ENCODE measurements at places on chromosomes 2 and 18.

DNA sequence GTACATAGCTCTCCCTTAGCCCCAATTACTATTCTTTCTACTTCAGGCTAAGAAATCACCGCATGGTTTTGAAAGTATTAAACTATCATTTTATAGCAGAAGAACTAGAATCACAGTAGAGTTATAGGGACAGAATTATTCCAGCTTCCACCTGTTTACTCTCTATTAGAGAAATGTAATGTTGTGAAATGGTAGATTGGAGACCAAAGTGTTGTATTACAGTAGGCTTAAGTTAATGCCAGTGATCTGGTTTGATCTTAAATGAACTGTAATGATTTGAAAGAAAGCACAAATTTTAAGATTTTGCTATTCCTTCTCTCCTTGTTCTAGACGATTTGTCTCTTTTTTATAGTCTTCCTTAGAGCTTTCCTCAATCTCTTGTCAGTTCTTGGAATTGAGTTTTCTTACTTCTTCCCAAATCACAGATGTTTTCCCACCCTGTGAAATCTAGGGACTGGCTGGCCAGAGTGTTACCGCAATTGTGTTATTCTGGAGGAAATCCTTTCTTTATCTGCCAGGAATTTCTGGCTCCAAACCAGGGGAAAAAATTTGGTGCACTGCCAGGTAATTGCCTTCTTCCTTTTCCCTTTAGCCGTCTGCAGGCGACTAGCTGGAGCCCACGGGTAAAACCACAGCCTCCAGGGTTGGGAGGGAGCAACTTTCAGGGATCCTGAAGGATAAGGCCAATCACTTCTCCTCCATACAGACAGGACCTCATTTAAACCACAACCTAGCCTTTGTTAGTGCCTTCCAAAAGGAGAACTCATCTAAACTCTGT lies 51.7 kb downstream of the NOP58 start:
- peak; percentile 4 for DNase-seq

GRCh38 chr2:149160701-149161217 lies 122.3 kb downstream of the LYPD6B start:
- DNase-seq = peak; percentile 71

- no peak for DNase-seq
Observed at GRCh38 chr2:174454566-174454965, 32.3 kb downstream of the GPR155 start.

DNA sequence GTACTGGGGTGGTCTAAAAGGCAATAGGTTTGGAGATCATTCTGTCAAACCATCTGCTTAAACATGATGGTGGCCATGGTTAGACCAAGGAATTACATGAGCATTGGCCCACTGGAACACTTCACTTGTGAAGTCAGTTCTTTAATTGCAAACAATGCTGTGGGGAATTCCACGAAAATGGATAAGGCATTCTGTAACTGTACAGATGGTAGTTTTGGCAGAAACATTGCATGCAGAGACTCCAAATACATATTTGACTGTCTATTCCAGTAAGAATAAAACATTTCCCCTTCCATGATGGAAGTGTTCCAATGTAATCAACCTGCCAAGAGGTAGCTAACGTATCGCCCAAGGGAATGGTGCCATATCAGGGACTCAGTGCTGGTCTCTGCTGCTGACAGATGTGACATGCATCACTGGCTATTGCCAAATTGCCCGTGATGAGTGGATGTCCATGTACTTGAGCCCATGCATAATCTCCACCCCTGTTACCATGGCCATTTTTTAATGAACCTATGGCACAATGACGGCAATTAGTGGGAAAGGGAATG lies 417.9 kb downstream of the CDH7 start:
- no peak for DNase-seq

DNA sequence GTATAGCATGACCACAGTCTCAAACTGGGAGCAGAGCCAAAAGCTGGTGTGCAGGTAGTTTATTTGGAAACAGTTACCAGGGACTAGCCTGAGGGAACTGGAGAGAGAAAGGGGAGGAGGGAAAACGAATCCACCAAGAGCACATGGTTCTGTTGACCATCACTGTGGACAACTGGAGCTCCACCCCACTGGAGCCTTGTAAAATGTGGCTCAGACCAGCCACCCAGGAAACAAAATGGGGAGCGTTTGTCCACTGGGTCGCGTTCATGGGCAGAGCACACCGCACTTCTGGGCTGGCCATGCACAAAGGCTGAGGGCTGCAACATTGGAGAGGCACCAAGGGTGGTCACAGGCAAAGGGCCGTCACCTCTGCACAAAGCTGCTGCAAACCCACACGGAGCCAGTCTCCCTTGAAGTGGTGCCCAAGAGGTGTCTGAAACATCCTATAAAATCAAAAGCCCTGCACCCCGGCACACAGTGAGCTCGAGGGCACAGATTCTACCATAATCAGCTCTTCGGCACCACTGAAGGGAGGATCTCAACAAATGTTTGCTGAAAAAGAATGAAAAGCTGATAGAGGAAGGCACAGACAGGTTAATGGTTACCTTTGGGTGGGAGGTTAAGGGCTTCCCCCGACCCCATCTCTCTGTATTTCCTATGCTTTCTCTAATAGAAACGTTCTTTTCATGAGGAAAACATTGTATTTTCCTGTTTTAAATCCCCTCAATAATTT lies 192.9 kb downstream of the INHBB start:
- no peak for DNase-seq

DNA sequence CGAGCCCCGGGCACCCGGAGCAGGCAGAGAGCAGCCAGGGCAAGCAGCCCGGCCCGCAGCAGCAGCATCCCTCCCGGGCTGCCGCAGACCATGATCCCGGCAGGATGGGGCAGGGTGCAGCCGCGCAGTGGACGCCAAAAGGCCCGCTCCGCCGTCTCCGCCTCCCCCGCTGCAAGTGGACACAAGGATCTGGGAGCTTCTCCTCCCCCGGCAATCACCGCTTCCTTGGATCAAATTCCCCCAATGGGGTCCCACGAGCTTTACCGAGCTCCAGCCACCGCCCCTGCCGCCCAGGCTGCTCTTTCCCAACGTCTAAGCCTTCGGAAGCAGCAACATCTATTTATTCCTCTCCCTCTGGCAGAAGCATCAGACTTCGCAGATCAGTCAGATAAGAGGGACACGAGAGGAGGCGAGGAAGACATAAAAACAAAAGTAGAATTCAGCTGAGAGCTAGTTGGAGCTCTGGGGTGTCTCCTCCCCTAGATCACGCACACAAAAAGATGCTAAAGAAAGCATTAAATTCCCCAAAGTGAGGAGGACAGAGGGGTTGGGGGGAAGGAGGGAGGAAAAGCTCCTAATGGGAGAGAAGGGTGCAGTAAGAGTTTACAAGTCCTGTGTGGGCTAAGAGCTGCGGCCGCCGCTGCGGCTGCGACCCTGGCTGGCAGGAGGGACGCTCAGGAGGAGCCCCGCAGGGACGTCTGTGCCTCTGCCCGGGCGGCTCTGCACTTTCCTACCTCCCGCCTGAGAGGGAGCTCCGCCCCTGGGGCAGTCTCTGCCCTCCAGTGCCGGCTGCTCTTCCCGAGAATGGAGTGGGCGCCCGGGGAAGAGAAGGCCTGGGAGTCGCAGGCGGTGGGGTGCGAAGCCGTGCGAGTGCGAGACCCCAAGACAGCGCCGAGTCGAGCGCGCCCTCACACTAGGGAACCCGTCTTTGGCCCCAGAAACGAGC lies at the start of gene FRZB:
FRZB (minus strand) TSS at position 177 of the 946 bp plus-strand sequence; CDS start at position 92, 85 bp downstream.
- DNase-seq = no peak

DNA sequence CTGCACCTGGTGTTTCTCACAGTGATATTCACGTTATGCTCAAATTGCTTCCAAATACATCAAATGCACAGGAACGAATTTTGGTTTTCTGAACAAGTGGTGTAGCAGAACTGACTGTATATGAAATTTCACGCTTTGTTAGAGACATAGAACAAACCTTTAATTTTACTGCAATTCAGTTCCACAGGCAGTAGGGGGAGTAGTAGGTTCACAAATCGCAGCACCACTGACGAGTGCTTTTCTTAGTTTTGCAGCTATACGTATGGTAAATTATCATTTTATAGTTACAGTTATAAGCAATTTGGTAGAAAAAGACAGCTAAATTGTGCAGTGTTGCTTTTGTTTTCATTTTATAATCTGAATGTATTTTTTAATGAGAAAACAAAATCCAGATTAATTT lies 113.3 kb downstream of the KIAA1328 start:
- DNase-seq = no peak

GRCh38 chr2:166381-166780 lies 97.5 kb downstream of the SH3YL1 start:
- DNase-seq = no peak

GRCh38 chr2:180728928-180729559 lies 251.4 kb upstream of the UBE2E3 start:
- no peak for DNase-seq

GRCh38 chr2:99726691-99727090 lies 236.9 kb upstream of the REV1 start:
- DNase-seq = no peak

DNA sequence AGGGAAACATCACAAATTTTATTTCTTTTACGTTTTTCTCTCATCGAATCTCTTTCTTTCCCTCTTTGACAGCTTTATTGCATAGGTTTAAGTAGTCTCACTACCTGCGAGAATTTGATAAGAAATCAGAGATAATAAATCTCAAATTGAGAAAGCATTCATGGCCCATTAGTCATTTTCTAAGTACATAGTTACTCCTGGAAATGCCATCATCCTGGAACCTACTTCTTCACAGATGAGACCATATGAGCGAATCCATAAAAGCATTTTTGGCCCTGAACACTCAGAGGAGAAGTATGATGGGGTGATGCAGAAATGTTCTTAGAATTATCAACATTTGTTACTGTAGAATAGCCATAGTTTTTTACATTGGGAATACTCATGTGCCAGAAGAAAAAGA lies 138.0 kb upstream of the ARHGAP28 start:
- DNase-seq = no peak

DNA sequence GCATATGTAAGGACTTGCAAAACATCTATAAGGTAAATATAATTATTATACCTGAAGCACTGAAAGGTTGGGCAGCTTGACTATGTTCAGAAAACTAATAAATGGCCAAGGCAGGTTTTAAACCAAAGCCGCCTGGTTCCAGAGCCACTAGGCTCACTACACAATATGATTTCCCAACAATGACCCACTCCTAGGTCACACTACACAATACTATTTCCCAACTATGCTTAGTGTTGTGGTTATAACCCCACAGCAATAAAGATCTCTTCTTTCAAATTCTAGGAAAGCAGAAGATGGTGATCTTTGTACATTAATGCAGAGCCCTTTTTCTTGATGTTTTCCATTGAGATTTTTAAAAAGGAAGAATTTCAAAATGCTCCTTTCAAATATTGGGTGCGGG lies 180.4 kb downstream of the CYRIA start:
- DNase-seq = no peak
